Cortex of kidney (tissue), 1 donor: ENCODE measurements at places on chromosomes 3 and 15.

DNA sequence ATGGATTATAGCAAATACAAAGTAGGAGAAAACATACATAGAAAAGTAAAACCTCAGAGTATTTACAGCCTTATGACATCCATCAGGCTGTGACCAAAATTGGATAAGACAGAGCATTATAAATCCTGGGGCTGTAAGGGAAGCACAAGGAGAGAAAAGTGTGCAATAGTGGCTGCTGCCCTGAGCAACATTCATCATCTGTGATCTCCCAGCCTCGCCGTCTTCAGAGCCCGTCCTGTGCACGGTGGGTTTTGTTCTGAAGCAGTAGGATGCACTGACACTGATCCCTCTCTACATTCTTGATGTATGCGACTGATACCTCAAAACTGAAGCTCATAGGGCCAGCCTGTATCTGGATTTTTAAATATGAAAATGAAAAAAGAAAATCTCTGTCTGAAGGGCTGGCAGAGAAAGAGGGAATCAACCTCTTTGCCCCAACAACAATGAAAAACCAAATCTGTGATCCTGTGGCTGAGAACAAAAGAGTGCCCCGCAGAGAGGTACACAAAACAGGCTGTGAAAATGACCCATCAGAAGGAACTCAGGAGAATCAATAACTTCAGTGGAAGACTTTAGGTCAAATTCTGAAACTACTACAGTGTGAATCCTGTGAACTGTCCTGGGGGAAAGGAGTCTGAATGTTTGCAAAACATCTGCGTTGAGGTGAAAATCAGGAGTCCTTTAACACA lies 8.2 kb upstream of the RTP4 start:
- no peak for DNase-seq

GRCh38 chr3:40453933-40454332 lies 3.2 kb upstream of the RPL14 start:
- DNase-seq, result no peak

DNA sequence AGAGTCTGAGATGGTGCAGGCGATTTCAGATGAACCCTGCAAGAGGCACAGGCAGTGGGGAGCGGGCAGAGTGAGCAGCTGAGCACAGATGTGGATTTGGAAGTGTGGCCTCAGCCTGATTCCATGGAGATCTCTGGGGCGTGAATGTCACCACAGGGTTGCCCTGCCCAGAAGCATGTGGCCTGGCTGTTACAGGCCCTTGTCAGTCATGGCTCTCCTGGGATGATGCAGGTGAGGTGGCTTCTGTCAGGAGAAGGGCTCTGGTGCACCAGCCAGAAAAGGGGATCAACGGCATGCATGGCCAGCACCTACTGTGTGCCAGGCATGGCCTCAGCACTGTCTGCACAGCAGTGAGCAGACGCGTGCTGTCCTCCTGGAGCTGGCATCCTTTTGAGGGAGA lies 11.9 kb downstream of the HDAC11 start:
- no peak for DNase-seq

GRCh38 chr15:69760258-69760845 lies 307.7 kb downstream of the RPLP1 start:
- DNase-seq, result no peak

DNA sequence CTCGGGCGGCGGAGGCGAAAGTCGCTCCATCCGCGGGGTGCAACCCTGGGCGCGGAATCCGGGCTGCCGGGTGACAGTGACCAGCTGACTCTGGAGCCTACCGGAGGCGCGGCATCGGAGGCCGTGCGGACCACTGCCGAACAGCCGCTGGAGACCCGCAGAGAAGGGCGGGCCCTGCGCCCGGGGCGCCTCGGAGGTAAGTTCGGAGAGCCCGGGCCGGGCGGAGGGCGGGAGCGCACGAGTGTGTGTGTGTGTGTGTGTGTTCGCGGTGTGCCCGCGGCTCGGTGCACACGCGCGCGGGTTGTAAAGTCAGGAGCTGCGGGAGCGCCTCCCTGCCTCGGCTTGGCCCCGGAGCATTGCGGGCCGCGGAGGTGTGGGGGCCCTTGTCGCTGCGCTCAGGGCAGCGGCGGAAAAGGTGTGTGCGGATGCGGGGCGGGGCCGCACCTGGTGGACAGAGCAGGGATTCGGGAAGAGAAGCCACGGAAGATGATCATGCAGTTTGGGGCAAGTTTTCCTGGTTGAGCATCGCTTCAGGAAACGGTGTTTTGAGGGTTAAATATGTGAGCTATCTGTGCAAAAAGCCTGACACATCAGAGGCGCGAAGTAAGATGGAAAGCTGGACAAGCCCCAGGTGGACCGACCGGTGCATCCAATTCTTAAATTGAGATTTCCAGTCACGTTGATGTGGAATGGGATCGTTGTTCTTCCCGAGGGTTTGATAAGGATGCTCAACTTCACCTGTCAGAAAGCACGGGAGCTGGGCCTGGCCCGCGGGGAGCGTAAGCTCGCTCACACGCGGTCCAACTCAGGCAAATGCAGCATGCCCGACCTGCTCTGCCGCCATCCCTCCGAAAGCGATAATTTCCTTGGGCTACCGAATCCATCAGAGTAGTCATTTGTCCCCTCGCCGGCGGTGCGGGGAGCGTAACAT lies 474 bp downstream of the MINAR1 start:
- DNase-seq, result no peak

- no peak for DNase-seq
Measured at GRCh38 chr3:11803977-11804892, 42.5 kb downstream of the TAMM41 start.

- no peak for DNase-seq
Measured at GRCh38 chr15:40471808-40472150, 995 bp downstream of the CHST14 start.

- no peak for DNase-seq
Measured at GRCh38 chr3:168648321-168648720, 552.6 kb upstream of the GOLIM4 start.

DNA sequence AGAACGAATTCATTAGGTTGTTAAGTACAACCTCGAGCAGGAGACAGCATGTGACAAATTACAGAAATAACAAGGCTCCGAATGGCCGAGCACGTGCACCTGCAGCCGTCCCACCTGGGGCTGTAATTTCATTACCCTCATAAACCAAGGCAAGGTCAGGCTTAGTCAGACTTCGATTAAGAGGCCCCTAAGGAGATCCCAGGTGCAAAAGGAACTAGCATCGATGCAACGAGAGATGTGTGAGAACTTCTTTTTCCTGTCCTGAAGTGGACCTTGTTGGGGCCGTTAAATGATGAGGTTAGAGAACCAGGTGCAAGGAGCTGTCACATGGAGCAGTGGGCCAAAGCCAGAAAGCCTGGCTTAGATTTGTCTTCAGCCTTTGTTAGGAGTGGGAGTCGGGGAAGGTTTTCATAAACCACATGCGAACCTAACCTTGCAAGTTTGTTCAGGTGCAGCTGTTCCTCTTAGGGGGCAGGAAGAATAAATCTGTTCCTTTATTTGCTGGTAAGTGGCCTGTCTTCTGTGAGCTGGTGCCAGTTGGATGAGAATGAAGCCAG lies 559.9 kb upstream of the MCTP2 start:
- no peak for DNase-seq
